ENCODE measurements at places on chromosomes 1 and 21.

DNA sequence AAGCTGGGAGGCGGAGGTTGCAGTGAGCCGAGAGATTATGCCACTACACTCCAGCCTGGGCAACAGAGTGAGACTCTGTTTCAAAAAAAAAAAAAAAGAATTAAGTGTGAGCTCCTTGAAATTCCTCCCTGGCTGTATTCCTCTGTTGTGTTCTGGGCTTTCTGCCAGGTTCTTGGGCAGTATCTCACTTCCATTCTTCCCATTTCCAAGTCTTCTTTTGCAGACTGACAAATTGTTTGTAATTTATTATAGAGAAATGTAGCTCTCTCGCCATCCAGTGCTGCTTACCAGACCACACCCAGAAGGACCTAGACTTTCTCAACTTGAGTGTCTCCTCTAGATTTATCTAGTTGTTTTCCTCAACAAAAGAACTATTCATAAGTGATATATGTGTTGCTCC, 105.0 kb upstream of the ADGRL2 start:
- no peak for DNase-seq

- peak; percentile 25 for DNase-seq
Measured at GRCh38 chr1:185154912-185155513, 1.7 kb downstream of the TRMT1L start.

DNA sequence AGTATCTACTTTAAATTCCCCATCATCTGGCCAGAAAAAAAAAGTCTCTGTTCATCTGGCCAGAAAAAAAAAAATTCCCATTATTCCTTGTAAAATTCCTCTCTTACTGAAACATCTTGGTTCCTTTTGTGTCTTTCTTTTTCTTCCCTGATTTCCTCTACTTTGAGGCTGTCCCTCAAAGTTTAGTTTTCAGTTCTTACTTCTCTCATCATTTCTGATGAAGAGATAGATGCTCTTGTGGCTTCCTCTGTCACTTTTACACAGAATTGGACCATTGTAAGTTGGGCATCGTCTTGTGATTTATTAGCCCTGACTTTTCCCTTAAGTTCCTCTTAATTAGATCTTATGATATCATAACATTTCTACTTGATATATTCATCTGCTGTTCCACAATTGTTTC, 6.5 kb downstream of the SOAT1 start:
- no peak for DNase-seq

GRCh38 chr1:248812736-248813425, 12.8 kb downstream of the SH3BP5L start:
- DNase-seq, result no peak

DNA sequence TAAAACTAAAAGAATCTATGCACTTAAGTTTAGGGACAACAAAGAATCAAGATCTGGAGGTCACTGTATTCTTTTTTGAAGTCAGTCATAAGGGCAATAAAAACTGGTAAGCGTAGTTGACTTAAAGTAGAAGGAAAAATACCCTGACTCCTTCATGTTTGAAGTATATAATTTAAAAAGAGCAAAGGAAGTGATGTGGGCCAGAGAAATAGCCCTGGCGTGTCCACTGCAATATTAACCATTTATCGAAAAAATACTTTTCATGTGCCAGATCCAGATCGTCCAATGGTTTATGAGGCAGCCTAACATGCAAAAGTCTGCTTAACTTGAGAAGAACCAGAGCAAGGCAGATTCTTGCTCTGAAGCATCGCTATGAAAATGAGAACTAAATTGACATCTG, 162.0 kb downstream of the COQ8A start:
- no peak for DNase-seq

DNA sequence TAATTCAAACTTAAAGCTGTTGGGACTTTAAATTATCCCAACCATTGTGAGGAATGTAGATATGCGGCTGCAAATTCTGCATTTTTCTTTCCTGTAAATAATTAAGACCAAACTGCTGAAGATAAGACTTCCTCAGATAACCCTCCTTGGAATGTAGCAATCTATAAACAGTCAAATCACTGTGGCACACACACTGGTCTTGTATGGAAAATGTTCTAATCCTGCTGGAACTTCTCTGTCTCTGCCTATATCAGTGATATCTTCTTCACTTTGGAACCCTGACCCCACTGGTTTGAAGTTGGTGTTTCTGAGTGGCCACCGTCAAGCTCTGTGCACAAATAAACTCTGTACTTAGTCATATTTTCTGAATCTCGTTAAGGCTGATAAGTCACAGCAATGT, 32.9 kb downstream of the HSF2BP start:
- no peak for DNase-seq

GRCh38 chr21:34017039-34017961, 56.1 kb upstream of the MRPS6 start:
- DNase-seq, result peak; percentile 55

DNA sequence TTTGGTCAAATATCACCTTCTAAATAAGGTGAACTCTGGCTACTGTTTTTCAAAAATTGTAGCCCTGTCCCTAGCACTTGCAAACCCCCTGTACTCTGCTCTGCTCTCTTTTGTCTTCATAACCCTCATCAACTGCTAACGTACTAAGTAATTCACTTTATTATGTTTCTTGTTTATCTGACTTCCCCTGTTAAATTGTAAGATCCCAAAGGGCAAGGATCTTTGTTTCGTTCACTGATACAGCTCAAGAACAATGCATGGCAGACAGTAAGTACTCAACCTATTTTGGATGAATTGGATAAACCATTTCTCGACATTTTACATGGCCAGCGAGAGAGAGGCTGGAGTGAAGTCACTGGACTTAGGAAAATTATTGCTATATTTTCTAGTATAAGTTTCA, 46.9 kb downstream of the ATP5PF start:
- no peak for DNase-seq

DNA sequence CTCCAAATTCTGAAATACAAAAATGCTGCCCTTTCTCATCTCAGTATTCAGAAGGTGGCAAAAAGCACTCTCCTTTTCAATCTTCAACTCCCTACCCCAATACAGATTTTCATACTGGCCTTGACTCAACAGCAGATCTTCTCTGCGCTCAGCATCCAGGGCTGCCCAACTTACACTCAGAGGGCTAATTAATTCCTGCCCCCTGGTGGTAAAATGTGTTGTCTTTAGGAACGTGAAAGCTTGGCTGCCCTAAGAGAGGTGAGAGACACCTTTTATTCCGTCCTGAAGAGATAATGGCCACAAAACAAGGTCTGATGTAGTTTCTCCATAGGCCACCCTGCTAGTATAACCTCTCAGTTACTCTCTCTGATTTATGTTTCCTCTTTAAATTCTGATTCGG, 25.0 kb downstream of the KRTAP24-1 start:
- DNase-seq, result peak; percentile 65

- peak; percentile 19 for DNase-seq
Measured at GRCh38 chr21:35136106-35136505, 87.0 kb upstream of the RUNX1 start.

- DNase-seq, result no peak
Measured at GRCh38 chr1:197268012-197268411, at the start of gene CRB1. TSS of gene CRB1 (plus strand) at chr1:197268252. CDS start at chr1:197268413, 161 bp downstream.

DNA sequence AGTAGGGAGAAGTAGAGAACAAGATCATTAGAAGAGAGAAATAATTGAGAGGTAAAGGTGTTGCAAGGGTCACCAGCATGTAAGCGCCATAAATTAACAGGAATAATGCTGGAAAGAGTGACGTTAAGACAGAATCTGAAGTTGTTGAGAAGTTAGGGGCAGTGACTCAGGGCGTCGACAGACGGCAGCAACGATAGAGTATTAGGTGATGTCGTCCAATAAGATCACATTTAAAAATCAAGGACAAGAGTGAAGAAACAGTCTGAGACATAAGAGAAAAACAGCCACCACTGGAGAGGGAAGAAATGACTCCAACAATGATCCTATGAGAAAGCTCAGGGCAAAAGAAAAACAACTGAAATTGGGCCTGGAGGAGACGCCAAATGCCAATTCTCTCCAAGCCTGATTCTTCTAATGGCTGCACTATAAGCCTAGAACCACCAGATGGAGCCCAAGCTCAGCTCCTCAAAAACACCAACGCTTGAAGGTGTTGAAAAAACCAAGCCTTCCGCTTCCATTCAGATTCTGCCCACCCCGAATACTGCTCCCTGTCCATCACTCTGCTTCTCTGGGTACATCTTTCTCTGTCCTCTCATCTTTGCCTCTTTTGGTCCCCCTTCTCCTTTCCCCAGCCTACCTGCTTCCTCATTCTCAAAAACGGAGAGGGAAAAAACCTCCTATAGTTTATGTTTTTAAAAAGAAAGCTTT, 70.0 kb downstream of the LUZP1 start:
- DNase-seq, result peak; percentile 82

- DNase-seq, result no peak
Measured at GRCh38 chr1:198669771-198670170, 30.9 kb downstream of the PTPRC start.

- no peak for DNase-seq
Measured at GRCh38 chr21:46122758-46123683, 25.1 kb downstream of the COL6A2 start.

GRCh38 chr1:243287123-243287460, 31.3 kb downstream of the SDCCAG8 start:
- no peak for DNase-seq

DNA sequence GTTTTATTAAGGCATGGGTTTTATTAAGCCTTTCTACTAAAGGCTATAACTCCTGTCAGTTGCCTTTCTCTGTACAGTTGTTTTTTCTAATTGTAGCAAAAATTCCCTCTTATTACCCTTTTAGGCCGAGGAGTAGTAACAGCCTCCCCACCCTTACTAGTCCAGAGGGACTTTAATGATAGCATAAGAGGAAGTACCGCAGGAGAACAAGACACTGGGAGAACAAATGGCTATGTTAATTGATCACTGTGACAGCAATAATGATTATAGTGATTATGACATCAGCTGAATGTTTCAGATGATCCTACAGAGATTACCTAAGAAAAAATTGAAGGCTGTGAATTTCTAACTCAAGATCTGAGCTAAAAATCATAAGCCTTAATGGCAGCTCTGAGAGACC, 383.0 kb upstream of the PTBP2 start:
- DNase-seq, result peak; percentile 27

DNA sequence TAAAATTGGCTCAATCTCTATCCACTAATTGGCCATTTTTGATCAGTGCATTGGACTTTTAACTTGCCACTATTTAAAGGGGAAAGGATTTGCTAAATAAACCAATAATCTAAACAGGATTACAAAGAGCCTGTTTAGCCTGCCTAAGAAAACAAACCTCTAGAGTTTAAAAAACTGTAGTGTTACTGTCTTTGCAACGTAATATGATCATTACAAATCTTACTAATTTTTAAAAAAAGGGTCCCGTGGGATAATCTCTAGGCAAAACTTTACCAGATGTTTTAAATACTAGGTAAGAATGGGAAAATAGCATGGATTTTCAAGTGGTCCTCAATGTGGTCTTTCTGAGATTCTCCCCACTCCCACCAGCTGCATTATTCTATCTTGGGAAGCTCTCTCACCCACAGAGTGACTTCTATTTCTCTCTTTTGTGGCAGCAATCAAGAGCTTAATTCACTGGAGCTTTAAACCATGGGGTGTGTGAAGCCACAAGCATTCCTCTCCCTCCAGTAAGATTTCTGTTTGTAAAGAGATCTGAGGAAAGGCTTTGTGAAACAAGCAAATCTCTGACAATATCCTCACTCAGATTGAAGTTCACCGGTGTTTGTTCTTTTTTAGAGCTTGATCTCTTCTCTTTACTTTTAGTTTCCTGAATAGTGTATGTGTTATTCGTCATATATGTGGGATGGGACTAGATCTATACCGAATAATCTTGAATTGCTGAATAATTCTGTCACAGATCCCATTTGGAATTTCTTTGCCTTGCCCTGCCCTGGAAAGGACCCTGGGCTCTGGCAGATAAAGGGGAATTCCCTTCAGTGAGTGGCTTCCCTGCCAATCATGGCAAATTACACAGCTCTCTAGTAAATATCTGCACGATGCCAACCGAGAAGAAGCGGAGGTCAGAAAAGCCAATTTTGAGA, 132.2 kb downstream of the TLR5 start:
- no peak for DNase-seq

DNA sequence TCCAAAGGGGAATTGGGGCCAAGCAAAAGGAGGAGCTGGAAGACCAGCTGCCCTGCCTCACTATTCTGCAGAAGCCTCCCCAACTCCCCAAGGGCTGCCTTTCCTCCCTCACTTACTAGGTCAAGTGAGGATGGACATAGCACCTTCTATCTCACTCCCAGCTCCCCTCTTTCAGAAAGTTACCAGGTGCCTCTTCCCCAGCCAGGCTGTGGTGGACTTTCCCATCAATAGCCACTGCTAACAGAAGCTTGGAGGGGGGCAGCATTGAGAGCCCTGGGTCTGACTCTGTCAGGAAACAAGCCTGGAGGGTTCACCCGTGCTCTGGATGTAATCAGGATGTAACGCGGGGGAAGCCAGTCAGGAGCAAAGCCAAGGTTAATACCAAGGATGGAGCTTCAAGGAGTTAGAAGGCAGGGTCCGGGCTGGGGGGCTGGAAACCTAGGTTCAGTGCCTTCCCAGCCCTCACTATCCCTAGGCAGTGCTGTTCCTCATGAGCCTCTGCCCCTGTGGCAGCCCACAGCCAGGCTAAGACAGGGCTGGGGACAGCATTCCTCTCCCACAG, 127.8 kb upstream of the NGF start:
- no peak for DNase-seq

DNA sequence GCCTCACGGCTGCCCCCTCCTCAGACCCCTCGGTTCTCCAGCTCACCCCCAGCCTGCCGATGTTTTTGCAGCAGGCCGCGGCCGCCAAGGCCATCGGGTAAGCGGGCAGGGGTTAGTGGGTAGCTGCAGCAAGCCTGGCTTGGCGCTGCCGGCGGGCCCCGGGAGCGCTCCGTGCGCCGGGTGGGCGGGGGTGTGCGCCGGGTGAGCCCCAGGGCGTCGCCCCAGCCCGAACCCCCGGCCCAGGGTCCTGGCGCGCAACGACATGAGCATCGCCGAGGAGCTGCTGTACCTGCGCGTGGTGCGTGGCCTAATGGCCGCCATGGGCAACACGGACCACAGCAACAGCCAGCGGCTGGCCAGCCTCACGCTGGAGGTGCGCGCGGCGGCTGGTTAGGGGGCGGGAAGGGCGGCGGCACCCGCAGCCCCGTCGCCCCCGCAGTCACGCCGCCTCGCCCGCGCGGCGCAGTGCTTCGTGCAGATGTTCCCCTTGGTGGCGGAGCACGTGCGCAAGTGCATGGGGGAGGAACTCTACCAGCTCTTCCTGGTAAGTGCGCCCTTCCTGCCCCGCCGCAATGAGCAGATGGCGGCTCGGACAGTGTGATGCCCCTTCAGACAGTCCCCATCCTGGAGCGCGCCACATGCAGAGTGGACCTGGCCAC, 6.5 kb downstream of the RNU5D-1 start:
- no peak for DNase-seq

DNA sequence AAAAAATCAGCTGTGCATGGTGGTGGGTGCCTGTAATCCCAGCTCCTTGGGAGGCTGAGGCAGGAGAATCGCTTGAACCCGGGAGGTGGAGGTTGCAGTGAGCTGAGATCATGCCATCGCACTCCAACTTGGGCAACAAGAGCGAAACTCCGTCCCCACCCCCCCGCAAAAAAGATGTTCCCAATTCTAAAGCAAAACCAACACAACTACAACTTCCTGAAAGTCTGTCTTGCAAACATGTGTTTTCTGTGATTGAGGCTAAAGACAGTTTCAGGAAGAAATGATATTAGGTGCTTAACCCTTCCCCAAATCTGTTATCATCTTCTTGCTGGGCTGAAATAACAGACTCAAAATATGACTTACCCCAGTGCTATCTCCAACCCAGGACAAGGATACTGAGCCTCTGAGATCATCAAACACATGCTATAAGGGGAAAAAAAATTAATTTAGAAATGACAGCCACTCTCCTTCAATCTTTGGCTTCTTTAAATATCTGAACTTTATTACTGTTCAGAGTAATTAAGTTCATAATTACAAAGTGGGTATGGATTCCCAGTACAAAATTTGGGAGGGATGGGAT, 28.5 kb downstream of the SORT1 start:
- DNase-seq, result peak; percentile 69
